ENCODE measurements at places on chromosomes 16 and 17.
A peak's percentile ranks its signal among the peaks of the same experiment; 100 is the strongest.

DNA sequence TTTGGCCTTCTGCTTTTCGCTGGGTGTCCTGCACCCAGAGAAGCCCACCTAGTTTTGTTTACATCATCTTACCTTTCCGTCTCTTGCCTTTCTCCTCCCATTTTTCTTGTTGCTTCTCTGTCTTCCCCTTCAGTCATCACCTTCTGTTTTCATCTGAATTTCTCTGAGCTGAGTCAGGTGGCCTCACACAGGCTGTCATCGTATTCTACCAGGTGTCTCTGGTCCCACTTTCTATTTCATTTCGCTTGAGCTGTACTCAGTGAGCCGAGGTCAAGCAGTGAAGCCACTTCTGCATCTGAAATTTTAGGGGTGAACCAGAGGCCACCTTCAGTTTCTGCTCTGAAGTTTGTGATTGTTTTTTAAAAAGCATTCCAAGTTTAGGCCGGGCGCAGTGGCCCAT lies 9.7 kb downstream of the CRAMP1 start:
- DNase-seq = no peak

- no peak for DNase-seq
These were observed 6.0 kb upstream of the DNAI2 start for GRCh38 chr17:74267987-74268499.

DNA sequence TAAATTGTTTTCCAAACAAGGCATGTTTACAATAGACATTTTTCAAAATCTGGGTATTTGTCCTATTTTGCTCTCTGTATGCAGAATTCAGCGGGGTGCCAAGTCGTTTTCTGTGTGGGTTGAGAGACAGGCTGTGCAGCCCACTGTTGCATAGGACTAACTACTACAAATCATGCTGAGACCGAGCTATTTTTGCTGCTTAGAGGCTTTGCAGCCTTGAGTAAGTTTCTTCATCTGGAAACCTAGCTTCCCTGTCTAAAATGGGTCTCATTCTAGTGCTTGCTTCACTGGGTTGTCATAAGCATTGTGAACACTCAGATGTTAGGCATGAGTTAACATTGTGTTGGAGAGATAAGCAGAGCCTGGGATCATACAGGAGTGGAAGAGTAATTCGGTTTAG lies 1.3 kb downstream of the PRPSAP2 start:
- DNase-seq = no peak

GRCh38 chr17:79330229-79330628 lies 255.6 kb downstream of the ENGASE start:
- no peak for DNase-seq

GRCh38 chr17:9969301-9969935 lies 64.3 kb upstream of the RCVRN start:
- no peak for DNase-seq

- peak; percentile 57 for DNase-seq
These were observed 10.8 kb upstream of the SLC46A1 start for GRCh38 chr17:28416703-28417311.

GRCh38 chr17:17435323-17435722 lies 41.5 kb upstream of the MED9 start:
- DNase-seq = no peak

DNA sequence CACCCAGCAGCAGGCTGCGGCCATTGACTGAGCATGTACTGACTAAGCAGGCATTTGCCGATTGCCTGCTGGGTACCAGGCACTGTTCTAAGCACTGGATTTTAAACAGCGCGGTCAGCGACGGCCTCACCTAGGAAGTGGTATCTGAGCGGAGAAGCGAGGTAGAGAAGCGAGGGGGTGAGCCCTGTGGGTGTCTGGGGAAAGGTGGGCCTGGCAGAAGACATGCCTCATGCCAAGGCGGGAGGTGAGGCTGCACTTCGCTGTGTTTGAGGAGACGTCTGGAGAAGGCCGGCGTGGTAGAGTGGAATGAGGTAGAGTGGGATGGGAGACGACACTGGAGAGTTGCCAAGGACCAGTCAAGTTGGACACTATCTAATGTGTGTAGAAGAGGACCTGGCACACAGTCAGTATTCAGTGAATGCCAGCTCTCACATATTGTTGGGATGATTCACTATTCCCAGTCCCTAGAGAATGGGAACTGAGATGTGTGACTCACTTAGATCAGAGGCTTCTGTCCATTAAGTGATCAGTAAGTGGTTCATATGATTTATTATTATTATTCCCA lies 14.4 kb downstream of the SYCE1L start:
- no peak for DNase-seq

DNA sequence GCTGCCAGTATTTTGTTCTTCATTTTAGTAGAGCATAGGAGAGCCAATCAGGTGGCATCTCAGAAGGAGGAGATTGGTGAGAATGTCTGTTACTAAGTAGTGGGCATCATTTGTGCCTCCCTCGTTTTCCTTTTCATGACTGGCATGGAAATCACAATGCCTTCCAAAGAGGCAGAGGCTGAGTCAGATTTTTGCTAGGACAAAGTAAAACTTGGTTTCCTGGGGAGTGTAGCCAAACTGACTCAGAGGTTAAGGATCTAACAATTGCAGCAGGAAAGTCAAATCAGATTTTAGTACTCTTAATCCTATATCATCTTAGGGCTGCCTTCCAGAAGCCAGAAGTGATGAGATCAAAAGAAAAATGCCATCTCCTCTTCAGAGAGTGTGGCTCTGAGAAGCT lies 138.7 kb downstream of the ANKFN1 start:
- no peak for DNase-seq

- peak; percentile 92 for DNase-seq
These were observed 4.8 kb upstream of the ARL4D start for GRCh38 chr17:43393944-43394482.

GRCh38 chr16:54216268-54216667 lies 70.3 kb downstream of the IRX3 start:
- no peak for DNase-seq

- no peak for DNase-seq
These were observed 276.2 kb upstream of the IRX5 start for GRCh38 chr16:54654429-54654828.

GRCh38 chr16:46757339-46758050 lies 9.4 kb upstream of the MYLK3 start:
- no peak for DNase-seq

DNA sequence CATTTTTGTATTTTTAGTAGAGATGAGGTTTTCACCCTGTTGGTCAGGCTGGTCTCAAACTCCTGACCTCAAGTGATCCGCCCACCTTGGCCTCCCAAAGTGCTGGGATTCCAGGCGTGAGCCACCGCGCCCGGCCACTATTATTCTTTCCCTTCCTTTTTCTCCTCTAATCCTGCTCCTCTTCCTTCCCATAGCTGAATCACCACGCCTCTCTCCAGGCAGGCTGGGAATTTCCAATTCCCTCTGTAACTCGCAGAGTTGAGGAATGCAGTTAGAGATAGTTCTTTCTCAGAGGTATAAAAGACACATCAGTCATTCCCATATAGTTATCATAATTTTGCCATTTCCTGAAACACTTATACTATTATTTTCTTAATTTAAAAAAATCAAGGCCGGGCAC lies 11.2 kb downstream of the METTL16 start:
- no peak for DNase-seq

- no peak for DNase-seq
These were observed 389.1 kb upstream of the DYNLRB2 start for GRCh38 chr16:80151722-80152111.

GRCh38 chr17:76076765-76077583 lies 2.0 kb upstream of the ZACN start:
- DNase-seq = no peak

GRCh38 chr17:38654411-38655398 lies 20.1 kb downstream of the EPOP start:
- DNase-seq = no peak

DNA sequence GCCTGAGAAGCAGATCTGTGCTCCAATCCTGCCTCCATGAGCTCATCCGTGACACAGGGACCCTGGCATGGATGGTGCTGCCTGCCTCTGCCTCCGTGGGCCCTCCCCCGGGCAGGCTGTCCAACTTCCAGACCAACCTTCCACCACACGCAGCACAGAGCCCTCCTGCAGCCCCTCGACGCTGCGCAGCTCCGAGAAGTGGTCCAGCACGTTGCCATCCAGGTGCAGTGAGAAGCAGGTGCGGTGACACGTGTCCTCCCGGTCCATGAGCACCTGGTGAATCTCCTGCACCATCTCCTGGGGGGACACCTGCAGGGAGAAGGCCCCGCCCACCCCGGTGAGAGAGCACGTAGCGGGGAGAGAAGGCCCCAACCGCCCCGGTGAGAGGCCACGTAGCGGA lies 8.4 kb downstream of the CLUH start:
- no peak for DNase-seq

GRCh38 chr16:56894331-56894917 lies 29.4 kb downstream of the SLC12A3 start:
- DNase-seq = no peak

DNA sequence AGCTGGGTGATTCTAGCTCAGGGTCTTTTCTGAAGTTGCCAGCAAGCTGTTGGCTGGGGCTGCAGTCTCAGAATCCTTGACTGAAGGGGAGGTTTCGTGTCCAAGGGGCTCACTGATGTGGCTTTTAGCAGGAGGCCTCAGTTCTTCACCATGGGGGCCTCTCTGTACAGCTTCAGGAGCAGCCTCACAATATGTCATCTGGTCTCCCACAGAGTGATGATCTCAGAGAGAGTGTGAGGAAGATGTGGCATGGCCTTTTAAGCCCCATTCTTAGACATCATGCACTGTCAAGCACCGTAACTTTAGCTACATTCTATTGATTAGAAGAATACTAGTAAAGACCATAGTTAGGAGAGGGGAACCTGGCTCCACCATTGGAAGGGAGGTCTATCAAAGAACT lies 732.6 kb downstream of the WWOX start:
- no peak for DNase-seq

DNA sequence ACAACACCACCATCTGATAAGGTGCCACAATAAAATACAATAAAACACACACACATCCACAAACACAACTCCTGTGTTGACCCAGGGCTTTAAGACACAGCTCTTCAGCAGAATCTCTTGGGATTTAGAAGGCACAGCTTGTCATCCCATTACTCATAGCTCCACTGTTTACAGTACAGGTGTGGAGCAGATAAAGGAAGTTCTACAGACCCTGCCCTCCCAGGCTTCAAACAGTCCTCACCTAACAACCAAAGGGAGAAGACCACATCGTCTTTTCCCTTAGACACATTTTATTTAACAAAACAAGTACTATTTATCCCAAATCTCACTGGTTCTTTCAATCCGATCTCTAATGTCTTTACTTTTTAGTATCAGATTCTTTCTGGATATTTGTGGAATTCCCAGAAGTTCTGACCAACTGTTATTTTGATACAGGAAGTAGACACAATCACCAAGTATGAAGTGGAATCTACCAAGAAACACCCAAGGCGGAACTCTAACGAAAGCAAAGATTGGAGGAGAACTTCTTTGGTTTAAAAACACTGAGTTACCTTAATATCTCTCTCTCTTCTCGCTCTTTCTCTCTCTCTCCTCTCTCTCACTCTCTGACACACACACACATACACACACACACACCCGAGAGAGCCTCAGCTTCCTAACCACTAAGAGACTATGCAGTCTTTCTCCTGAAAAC lies 46.1 kb downstream of the CYTH1 start:
- DNase-seq = no peak

DNA sequence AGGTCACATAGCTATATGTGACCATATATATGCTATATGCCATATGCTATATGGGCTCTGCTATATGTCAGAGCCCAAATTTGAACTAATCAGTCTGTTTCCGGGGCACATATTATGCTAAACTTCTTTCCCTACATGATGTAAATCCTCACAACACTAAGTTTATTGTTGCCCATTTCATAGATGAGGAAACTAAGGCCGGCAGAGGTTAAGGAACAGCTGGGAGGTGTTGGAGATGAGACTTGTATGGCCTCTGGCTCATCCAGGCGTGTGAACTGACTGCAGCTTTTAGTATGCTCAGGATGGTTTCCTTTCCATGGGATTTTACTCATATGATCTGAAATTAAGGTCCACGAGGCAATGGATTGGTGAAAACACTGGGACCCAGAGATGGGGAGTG lies 17.5 kb upstream of the CNOT1 start:
- no peak for DNase-seq

GRCh38 chr17:13513039-13513405 lies 88.7 kb downstream of the HS3ST3A1 start:
- DNase-seq = no peak

- DNase-seq = no peak
These were observed 1.2 kb upstream of the METTL26 start for GRCh38 chr16:637081-638018.

- DNase-seq = peak; percentile 95
These were observed 6.3 kb downstream of the CNTD1 start for GRCh38 chr17:42804918-42805367.

DNA sequence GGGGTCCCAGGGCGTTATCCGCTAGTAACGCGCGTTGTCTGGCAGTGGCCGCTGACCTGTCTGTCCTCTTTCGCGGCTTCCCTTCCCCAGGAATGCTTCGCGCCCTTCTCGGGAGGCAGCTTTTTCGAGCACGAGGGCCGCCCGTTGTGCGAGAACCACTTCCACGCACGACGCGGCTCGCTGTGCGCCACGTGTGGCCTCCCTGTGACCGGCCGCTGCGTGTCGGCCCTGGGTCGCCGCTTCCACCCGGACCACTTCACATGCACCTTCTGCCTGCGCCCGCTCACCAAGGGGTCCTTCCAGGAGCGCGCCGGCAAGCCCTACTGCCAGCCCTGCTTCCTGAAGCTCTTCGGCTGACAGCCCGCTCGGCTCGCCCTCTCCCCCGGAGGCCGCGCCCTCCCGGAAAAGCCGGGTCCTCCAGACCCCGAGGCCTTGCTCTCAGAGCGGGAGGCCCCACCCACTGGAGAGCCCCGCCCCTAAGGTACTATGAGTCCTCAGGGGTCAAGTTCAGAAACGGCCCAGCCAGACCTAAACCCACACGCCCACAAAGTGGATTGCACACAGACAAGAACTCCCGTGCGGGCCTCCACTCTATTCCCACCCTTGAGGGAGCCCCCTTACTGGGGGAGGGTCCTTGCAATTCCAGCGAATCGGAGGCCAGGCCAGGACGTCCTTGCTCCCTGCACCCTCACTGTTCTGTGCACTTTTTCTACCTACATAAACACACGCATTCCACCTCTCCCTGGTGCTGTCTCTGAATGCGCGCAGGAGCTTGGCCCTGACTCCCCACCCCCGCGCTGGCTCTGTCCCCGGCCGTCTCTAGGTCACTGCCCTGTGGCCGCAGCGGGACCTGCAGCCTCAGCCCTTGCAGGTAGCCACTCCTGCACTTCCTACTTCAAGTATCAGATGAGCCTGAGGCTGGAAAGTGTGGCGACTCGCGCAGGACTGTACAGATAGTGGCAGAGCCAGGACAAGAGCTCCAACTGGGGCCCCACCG lies 5.4 kb upstream of the SLC5A2 start:
- no peak for DNase-seq

DNA sequence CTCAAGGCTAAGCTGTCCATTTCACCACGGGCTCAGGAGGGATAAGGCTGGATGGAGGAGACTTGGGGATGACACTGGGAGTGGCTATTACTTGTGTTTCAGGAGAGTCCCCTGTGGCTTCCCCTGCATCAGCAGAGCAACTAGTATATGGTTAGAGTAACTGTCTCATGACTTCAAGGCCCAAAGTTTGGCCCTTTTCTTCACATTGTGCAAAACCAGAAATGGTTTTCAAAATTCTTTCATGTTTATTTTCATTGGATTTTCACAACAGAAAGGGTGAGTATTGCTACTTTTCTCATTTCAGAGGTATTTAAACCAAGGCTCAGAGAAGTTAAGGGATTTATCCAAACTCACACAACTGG lies 18.1 kb upstream of the TAC4 start:
- no peak for DNase-seq

- DNase-seq = no peak
These were observed 606.3 kb downstream of the KCNJ2 start for GRCh38 chr17:70775679-70776078.

- no peak for DNase-seq
These were observed 1.3 kb upstream of the ALKBH5 start for GRCh38 chr17:18182110-18182977.
